ENCODE measurements at places on chromosomes 7 and 10.

DNA sequence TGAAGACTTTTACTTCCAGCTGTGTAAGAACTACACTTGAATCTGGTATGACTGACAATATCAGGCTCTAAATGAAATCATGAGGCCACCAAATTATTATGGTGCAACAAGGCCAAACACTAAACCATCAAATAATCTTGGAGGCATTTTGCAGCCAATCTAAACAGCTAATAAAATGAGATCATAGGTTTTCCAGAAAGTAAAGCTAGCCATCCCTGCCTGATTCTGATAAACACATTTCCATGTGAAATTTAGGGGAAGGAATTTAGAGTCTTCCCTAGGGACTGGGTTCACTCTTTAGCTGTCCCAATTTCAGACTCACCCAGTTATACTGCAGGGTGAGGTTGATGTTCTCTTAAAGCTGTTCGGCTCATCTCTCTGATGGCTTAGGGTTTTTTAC is 190.3 kb upstream of the TMEM196 start:
- DNase-seq: no peak

- no peak for DNase-seq
Observed at GRCh38 chr10:104546756-104547155, 94.3 kb upstream of the SORCS3 start.

- DNase-seq: peak; percentile 8
Observed at GRCh38 chr7:90594751-90595317, 1.3 kb upstream of the CDK14 start.

GRCh38 chr7:139741789-139742344 is 35.9 kb downstream of the HIPK2 start:
- DNase-seq: no peak

- DNase-seq: no peak
Observed at GRCh38 chr10:6347391-6347951, 144.7 kb downstream of the PFKFB3 start.

GRCh38 chr7:80263333-80263732 is 128.7 kb downstream of the GNAI1 start:
- DNase-seq: no peak

GRCh38 chr10:69049566-69049961 is 38.3 kb upstream of the SRGN start:
- no peak for DNase-seq

- no peak for DNase-seq
Observed at GRCh38 chr7:70728872-70729552, 402.9 kb upstream of the GALNT17 start.

GRCh38 chr10:128047351-128047750 is 78.9 kb downstream of the MKI67 start:
- DNase-seq: no peak

DNA sequence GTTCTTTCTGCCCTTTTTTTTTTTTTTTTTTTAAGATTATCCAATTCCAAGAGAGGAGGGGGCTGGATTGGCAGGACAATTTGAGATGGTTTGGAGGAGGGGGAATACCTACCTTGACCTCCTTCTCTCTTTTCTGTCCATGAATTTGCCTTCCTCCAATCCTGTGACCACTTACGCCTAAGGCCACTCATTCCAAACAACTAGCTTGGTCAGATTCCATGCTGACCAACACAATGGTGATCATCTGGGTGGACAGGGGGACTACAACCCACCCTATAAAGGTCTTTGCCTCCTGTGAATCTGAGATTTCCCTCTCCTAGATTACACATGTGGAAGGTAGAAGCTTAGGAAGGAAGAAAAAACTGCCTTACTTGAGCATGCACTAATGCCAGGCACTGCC is 2.3 kb upstream of the LDB1 start:
- no peak for DNase-seq

GRCh38 chr10:15150563-15150962 is 17.9 kb downstream of the NMT2 start:
- no peak for DNase-seq

- DNase-seq: no peak
Observed at GRCh38 chr7:142108728-142109505, 2.6 kb upstream of the MGAM2 start.

GRCh38 chr7:31805209-31805818 is 118.3 kb downstream of the PPP1R17 start:
- DNase-seq: no peak

DNA sequence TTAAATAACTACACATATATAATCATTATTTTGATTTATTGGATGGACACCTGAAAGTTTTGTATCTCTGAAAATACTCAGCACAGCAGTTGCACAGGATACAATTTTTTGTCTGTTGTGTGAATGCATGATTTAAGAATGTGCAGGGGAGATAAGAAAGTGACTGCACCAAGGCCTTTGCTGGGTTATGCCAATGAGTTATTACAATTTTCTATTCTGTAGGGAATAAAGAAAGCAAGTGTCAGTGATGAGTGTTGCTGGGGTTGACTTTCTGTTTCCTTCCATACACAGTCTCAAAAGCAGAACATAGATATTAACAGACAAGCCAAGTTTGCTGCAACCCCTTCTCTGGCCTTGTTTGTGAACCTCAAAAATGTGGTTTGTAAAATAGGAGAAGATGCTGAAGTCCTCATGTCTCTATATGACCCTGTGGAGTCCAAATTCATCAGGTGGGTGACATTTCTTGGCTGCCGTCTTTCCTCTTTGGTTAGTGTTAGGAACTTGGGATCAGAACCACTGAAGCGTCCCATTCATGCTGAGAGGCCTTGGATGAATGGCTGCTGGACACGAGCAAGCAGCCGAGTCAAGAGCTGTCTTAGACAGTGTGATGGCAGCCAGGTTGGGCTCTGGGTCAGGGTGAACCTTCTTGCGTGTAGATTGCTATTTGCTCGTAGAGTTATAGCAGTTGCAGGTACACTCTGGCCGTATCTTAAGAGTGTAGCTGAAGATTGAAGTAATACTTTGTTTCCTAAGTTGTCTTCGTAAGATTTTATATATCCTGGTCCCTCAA is 92.8 kb downstream of the DOCK1 start:
- DNase-seq: no peak

- no peak for DNase-seq
Observed at GRCh38 chr7:114303301-114303700, 111.3 kb upstream of the FOXP2 start.

DNA sequence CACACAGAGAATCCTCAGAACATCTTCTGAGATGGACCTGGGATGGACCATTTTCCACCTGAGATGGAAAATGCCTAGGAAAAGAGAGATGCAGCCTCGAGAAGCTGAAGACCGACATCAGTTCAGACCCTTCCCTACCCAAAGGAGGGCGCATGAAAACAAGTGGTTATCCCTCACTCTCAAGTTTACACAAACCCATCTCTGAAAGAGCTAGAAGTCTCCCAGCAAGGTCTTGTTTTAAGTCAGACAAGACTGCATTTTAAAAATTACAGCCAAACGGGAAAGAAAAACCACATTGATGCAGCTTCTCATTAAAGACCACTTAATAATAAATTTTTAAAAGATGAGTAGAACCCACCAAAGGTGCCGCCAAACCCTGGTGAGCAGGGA is 1.3 kb downstream of the RAPGEF5 start:
- no peak for DNase-seq

- no peak for DNase-seq
Observed at GRCh38 chr10:70757856-70758255, 27.3 kb downstream of the TBATA start.

GRCh38 chr7:153447011-153447410 is 605.2 kb upstream of the DPP6 start:
- DNase-seq: no peak

- DNase-seq: no peak
Observed at GRCh38 chr7:29332875-29333855, 138.6 kb downstream of the CHN2 start.

DNA sequence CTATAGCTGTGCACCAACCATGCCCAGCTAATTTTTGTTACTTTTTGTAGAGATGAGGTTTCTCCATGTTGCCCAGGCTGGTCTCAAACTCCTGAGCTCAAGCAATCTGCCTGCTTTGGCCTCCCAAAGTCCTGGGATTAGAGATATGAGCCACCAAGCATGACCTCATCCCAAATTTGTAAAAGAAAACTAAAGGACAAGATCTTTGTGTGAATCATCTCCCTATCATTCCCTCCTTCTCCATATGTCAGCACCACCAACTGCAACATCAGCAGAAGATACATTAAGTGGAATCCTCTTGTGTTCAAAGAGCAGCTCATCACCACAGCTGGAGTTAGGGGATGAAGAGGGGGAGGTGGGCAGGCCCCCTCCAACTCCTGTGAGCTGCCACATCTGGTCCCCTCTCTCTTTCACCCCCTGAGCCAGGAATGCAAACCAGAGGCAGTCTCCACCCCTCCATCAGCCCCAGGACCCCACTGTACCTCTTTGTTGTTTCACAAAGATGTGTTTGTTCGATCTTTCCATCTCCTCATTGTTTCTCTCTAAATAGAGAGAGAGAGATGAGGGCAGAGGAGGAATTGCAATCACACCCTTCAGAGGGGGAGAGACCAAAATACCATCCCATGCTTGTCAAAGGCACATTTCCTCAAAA is 47.3 kb upstream of the PIP4K2A start:
- DNase-seq: no peak

- no peak for DNase-seq
Observed at GRCh38 chr10:3427347-3427746, 254.8 kb upstream of the PITRM1 start.

- DNase-seq: no peak
Observed at GRCh38 chr7:158805937-158806336, 23.4 kb downstream of the ESYT2 start.

GRCh38 chr10:31393844-31394243 is 74.8 kb downstream of the ZEB1 start:
- no peak for DNase-seq

GRCh38 chr10:129881641-129882040 is 82.4 kb downstream of the EBF3 start:
- no peak for DNase-seq

DNA sequence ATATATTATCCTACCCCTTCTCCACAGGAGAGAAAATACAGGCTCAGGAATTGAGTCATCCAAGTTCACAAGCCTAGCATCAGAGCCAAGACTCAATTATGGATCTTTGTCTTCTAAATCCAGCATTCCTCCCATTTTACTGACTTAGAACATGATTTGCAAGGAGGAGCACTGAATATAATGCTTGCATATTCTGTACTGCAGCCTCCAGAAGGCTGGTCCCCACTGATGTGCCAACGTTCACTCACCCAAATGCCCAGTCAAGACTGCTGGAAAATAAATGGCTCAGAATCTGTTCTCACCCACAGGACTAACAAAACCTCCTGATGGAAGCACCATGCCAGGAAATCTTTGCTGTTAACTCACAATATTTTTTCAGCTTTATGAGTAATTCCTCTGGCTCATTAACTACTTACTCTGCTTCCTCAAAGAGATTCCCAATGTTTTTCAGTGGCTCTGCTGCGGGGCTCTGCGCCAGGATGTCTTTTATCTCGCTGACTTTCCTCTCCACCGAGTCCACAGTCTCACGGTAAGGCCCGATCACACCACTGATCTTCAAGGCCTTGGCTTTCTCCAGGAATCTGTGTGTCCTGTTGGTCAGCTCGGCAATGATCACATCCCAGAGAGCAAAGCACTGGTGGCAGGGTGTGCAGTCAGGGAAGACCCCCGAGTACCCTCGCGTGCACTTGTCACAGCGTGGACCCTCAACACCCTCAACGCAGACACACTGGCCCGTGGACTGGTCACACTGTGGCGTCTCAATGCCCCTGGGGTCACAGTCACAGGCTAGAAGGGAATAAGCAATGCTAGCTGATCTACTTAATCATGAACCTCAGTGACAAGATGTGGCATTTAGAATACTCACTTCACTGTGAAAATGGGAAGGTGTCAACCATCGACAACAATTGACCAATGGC is 48.8 kb downstream of the DLD start:
- DNase-seq: peak; percentile 79

GRCh38 chr10:109866995-109867635 is 56.2 kb downstream of the XPNPEP1 start:
- DNase-seq: no peak

- DNase-seq: no peak
Observed at GRCh38 chr10:15237351-15237750, 68.9 kb upstream of the NMT2 start.

GRCh38 chr7:54860003-54860775 is 101.2 kb upstream of the SEC61G start:
- DNase-seq: no peak

- DNase-seq: no peak
Observed at GRCh38 chr7:7962851-7963250, 5.7 kb upstream of the GLCCI1 start.

DNA sequence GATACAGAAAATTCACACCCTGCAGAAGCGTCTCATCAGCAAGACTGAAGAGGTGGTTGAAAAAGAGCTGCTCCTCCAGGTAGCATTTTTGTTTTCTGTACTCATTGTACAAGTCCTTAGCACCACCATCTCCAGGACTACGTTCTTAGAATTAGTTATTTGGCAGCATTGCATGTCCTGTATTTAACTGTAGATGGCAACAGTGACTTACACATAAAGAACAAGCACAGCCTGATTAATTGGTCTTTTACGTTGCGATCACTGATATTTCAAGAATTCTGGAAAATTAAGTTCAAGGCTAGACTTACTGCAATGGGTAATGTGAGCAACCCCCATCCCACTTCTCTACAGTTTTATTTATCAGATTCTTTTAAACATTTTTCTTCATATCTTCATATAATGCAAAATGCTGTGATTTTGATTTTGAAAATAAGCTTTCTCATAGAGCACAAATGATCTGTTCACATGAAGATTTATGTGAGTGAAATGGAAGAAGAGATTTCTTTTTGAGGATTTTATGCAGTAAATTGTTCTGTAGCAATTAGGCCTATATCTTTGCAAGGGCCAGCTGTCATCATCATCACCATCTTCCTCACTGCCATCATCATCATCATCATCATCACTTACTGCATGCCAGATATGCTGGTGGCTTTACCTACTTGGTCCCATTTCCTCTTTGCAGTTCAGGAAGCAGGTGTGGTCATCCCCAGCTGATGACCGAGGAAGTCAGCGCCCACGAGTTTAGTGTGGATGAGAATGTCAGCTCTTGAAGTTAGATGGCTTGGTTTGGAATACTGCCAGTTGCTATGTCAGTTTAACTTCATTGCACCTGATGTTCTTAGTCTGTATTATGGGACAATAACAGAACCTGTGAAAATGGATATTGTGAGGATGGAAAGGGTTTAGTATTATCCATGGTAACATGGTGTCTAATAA is 53.4 kb downstream of the CFAP58 start:
- peak; percentile 24 for DNase-seq

DNA sequence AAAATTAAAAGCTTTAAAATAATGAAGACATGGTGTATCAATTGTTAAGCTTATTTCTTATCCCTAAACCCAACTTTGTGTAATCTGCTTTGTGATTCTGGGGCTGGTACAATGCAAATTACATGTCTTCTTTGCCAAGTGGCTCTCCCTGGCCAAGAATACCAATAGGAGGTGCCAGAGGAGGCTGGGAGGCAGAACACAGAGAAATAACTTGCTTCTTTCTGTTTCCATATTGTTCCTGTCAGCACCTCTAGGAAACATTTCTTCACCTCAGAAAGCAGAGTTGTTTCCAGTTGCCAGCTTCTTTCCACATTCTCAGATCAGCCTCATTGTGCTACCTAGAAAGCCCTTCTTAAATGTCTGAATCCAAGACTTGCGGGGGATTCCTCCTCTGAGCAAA is 174.4 kb downstream of the MDFIC start:
- DNase-seq: peak; percentile 6
